Sigmoid colon (tissue), 7 donors: ENCODE measurements at places on chromosomes 6 and 20. TPM values are rescaled to one million over a fixed set of nuclear protein-coding genes. Genes with fewer than 3 reads are reported as not detected.

Gene CLPSL1
- total RNA-seq, result not detected

Gene MACROD2
- total RNA-seq, result 9.3 TPM

GRCh38 chr20:2872459-2873009 is 747 bp upstream of the PTPRA start:
- peak overlapping the region; percentile 91 for H3K4me3 ChIP-seq
- no peaks in the 10 kb centered on the region for H3K4me1 ChIP-seq
- no peaks in the 10 kb centered on the region for H3K36me3 ChIP-seq
- peak overlapping the region; percentile 91 for H3K27ac ChIP-seq
- H3K27me3 ChIP-seq, result peaks cover 14% of the 10 kb centered on the region

Gene OTOR
- not detected for total RNA-seq

Gene LHFPL5
- not detected for total RNA-seq

Gene CLIC5
- total RNA-seq, result 3.5 TPM

GRCh38 chr6:105519954-105520353 is 117.1 kb upstream of the PREP start:
- no peak overlapping the region for H3K4me3 ChIP-seq
- no peaks in the 10 kb centered on the region for H3K36me3 ChIP-seq
- H3K4me1 ChIP-seq, result no peaks in the 10 kb centered on the region
- H3K27me3 ChIP-seq, result no peaks in the 10 kb centered on the region
- H3K27ac ChIP-seq, result no peak overlapping the region

- H3K4me1 ChIP-seq, result no peaks in the 10 kb centered on the region
- H3K4me3 ChIP-seq, result no peak overlapping the region
- H3K27ac ChIP-seq, result no peak overlapping the region
- no peaks in the 10 kb centered on the region for H3K27me3 ChIP-seq
Observed at GRCh38 chr6:74199215-74199915, 503.4 kb downstream of the CD109 start.

GRCh38 chr6:54284161-54284860 is 23.9 kb upstream of the TINAG start:
- H3K27ac ChIP-seq, result no peak overlapping the region
- H3K4me1 ChIP-seq, result no peaks in the 10 kb centered on the region
- no peaks in the 10 kb centered on the region for H3K27me3 ChIP-seq
- no peaks in the 10 kb centered on the region for H3K36me3 ChIP-seq

Gene TMEM244
- not detected for total RNA-seq

Gene ANGPT4
- total RNA-seq, result under 0.01 TPM

Gene SMLR1
- total RNA-seq, result not detected

Gene IP6K3
- total RNA-seq, result 6.7 TPM

Gene PM20D2
- total RNA-seq, result 20.3 TPM

GRCh38 chr6:40714576-40715564 is 127.7 kb upstream of the LRFN2 start:
- H3K36me3 ChIP-seq, result no peaks in the 10 kb centered on the region
- no peak overlapping the region for H3K27ac ChIP-seq
- peaks cover 7% of the 10 kb centered on the region for H3K4me1 ChIP-seq

- H3K27me3 ChIP-seq, result no peaks in the 10 kb centered on the region
- no peaks in the 10 kb centered on the region for H3K36me3 ChIP-seq
- H3K4me3 ChIP-seq, result no peak overlapping the region
- H3K27ac ChIP-seq, result peak overlapping the region; percentile 69
Observed at GRCh38 chr6:52390361-52390727, 28.4 kb downstream of the PAQR8 start.

- no peak for DNase-seq
- no peak overlapping the region for H3K4me3 ChIP-seq
- peaks cover 11% of the 10 kb centered on the region for H3K4me1 ChIP-seq
- no peak overlapping the region for H3K27ac ChIP-seq
- H3K36me3 ChIP-seq, result no peaks in the 10 kb centered on the region
- no peaks in the 10 kb centered on the region for H3K27me3 ChIP-seq
Observed at GRCh38 chr6:119891206-119891605, 541.6 kb upstream of the MAN1A1 start.

GRCh38 chr6:116450769-116451740 is 10.1 kb upstream of the CALHM6 start:
- H3K4me3 ChIP-seq, result no peak overlapping the region
- no peak overlapping the region for H3K27ac ChIP-seq
- DNase-seq, result no peak
- H3K36me3 ChIP-seq, result no peaks in the 10 kb centered on the region

GRCh38 chr6:107737397-107737793 is 86.7 kb downstream of the SCML4 start:
- no peak overlapping the region for H3K4me3 ChIP-seq
- H3K27ac ChIP-seq, result no peak overlapping the region
- DNase-seq, result no peak

Gene ZSCAN31
- total RNA-seq, result 41.7 TPM

Gene KCNK15
- total RNA-seq, result 0.55 TPM

GRCh38 chr6:65448866-65449265 is 258.2 kb downstream of the EYS start:
- H3K27ac ChIP-seq, result no peak overlapping the region
- H3K27me3 ChIP-seq, result no peaks in the 10 kb centered on the region
- H3K36me3 ChIP-seq, result no peaks in the 10 kb centered on the region
- DNase-seq, result no peak

GRCh38 chr20:42553374-42553773 is 636.3 kb downstream of the PTPRT start:
- no peaks in the 10 kb centered on the region for H3K4me1 ChIP-seq
- no peak overlapping the region for H3K27ac ChIP-seq
- no peaks in the 10 kb centered on the region for H3K36me3 ChIP-seq
- no peaks in the 10 kb centered on the region for H3K27me3 ChIP-seq

Gene TMEM74B
- not detected for total RNA-seq

DNA sequence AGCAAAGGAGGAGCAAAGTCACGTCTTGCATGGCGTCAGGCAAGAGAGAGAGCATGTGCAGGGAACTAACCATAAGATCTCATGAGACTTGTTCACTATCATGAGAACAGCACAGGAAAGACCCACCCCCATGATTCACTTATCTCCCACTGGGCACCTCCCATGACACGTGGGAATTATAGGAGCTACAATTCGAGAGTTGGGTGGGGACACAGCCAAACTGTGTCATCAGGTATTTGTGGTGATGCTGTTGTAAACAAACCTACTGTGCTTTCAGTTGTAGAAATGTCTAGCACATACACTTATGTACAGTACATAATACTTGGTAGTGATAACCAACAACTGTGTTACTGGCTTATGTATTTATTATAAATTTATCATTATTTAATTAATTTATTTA is 128.3 kb downstream of the UTRN start:
- no peak overlapping the region for H3K4me3 ChIP-seq
- H3K27me3 ChIP-seq, result no peaks in the 10 kb centered on the region
- no peaks in the 10 kb centered on the region for H3K4me1 ChIP-seq
- no peaks in the 10 kb centered on the region for H3K36me3 ChIP-seq
- H3K27ac ChIP-seq, result no peak overlapping the region
- DNase-seq, result no peak

Gene GPR31
- not detected for total RNA-seq

Gene MLN
- total RNA-seq, result not detected

GRCh38 chr6:84645563-84646266 is 118.7 kb downstream of the TBX18 start:
- H3K36me3 ChIP-seq, result no peaks in the 10 kb centered on the region
- H3K27ac ChIP-seq, result no peak overlapping the region

- H3K4me3 ChIP-seq, result no peak overlapping the region
- no peak for DNase-seq
Observed at GRCh38 chr6:79635232-79635543, 4.1 kb downstream of the SH3BGRL2 start.

- H3K27ac ChIP-seq, result no peak overlapping the region
- no peaks in the 10 kb centered on the region for H3K36me3 ChIP-seq
- H3K4me3 ChIP-seq, result no peak overlapping the region
Observed at GRCh38 chr6:105832313-105832761, 253.8 kb upstream of the PRDM1 start.

GRCh38 chr20:49540687-49541435 is 27.1 kb downstream of the PTGIS start:
- no peaks in the 10 kb centered on the region for H3K27me3 ChIP-seq
- H3K4me1 ChIP-seq, result no peaks in the 10 kb centered on the region
- DNase-seq, result no peak
- peaks cover 6% of the 10 kb centered on the region for H3K36me3 ChIP-seq
- no peak overlapping the region for H3K4me3 ChIP-seq
- no peak overlapping the region for H3K27ac ChIP-seq

DNA sequence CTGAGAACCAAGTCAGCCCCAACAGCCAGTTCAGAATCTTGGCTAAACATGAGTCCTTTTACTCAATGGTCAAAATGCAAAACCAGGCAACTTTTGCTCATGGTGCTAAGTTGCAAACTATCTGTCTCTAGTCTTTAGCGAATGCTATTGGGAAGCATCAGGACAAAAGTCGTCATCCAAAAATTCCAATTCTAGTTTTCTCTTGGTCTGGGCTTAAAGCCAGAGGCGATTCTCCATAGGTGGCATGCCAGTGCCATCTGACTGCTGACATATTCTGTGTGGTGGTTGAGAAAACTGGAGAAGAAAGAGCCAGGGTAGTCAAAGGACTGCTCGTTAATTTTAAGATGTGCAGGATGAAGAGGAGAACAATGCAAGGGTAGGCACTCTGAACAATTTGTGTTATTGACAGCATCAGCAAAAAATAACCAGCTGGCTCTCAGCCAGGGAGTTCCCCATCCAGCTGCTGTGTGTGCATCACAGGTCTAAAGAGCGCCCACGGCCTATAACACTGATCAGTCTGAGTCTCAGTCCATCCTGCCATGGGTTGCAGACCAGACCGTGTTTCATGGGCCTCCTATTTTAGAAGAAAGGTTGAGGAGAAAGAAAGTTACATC is 313.6 kb downstream of the ALDH8A1 start:
- H3K27me3 ChIP-seq, result no peaks in the 10 kb centered on the region
- peaks cover 2% of the 10 kb centered on the region for H3K4me1 ChIP-seq
- no peak overlapping the region for H3K4me3 ChIP-seq
- no peak for DNase-seq
- H3K27ac ChIP-seq, result no peak overlapping the region

GRCh38 chr6:109055771-109056235 is 38.8 kb downstream of the SESN1 start:
- DNase-seq, result no peak
- H3K4me1 ChIP-seq, result no peaks in the 10 kb centered on the region
- H3K27me3 ChIP-seq, result no peaks in the 10 kb centered on the region
- no peaks in the 10 kb centered on the region for H3K36me3 ChIP-seq

Gene BMP2
- total RNA-seq, result 3.2 TPM

- no peaks in the 10 kb centered on the region for H3K27me3 ChIP-seq
- no peaks in the 10 kb centered on the region for H3K4me1 ChIP-seq
Observed at GRCh38 chr6:102197211-102197610, 803.7 kb downstream of the GRIK2 start.

DNA sequence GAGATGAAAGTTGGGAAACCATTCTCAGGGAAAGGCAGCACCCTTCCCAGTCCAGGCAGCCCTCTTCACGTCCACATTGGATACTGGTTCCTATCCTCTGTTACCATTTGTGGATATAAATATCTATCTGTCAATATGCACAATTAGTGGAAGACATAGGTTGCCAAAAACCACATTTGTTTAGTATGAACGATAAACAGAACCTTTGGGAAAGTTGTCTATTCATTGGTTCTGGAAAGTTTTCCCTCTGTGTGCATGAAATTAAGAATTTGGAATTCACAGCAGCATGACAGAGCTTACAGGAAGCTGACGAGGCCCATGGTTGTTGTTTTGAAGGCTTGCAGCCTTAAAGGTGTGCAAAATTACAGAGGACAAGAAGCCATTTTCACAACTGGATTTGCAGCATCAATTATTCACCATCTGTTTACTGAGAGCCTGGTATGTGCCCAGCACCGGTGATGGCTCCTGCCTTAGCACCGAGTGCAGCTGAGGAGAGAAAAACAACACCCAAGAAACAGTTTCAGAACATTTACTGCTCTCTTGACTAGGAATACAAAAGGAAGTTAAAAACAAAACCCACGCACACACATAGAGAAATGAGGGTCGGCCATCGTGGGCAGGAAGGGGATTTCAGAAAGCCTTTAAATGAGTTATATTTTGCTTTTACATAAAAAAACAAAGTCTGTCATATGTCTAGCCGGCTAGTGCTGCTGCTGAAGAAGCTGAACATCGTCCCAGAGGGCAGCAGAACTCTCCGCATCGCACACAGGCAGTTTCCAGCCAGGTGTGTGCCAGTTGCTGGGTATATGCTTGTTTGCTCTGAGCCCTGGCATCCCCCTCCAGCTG is 319.6 kb downstream of the FARS2 start:
- DNase-seq, result no peak
- no peak overlapping the region for H3K4me3 ChIP-seq
- H3K4me1 ChIP-seq, result no peaks in the 10 kb centered on the region
- H3K36me3 ChIP-seq, result no peaks in the 10 kb centered on the region

Gene EEF1A2
- 4.6 TPM for total RNA-seq

Gene C4A
- total RNA-seq, result 254 TPM

DNA sequence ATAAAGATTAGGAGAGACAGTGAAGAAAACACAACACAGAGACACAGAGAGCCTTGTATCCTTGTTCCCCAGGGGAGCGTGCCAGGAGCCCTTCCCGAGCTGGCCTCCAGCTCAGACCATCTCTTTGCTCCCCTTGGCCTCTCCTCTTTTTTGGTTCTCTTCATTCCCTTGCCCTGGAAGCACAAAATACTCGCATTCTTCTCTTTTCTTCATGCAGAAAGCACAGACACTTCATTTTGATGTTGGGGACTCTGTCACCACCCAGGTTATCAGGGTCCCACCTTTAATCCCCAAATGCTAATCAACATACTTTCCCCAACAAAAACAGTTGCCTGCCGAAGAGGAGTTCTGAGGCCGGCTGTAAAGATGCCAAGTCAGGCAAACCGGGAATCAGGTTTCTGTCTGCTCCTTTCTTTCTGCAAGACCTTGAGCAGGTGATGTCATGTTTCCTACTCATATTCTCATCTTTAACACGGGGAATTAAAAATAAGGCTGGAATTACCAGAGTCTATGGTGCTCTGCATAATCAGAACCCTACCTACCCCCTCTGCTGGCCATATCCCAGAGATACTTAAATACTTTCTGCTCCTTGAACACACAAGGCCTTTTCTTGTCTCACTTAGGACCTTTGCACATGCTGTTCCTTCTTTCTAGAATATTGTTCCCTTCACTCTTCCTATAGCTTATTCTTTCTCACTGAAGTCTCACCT is 21.7 kb downstream of the TGM6 start:
- no peaks in the 10 kb centered on the region for H3K36me3 ChIP-seq
- H3K4me3 ChIP-seq, result no peak overlapping the region
- peak; percentile 6 for DNase-seq

Gene RNF182
- total RNA-seq, result 0.54 TPM

DNA sequence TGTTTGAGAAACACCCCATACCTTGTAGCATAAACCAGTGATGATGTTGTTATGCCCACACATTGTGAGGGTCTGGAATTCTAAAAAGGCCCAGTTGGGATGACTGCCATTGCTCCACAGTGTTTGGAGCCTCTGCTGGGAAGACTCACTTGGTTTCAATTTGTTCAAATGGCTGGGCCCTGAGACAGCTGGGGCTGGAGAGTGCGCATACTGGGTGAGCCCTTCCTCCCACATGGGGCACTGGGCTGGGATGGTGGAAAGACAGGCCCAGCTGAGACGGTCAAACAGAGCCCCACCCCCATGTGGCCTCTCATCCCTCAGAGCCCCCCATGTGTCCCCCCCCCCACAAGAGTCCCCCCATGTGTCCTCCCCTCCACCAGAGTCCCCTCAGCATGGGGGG is 20.3 kb upstream of the RNASET2 start:
- no peak overlapping the region for H3K27ac ChIP-seq
- H3K36me3 ChIP-seq, result no peaks in the 10 kb centered on the region
- DNase-seq, result no peak
- no peaks in the 10 kb centered on the region for H3K4me1 ChIP-seq
- H3K4me3 ChIP-seq, result no peak overlapping the region

GRCh38 chr6:79463621-79464050 is 73.6 kb downstream of the LCA5 start:
- no peak overlapping the region for H3K27ac ChIP-seq
- no peaks in the 10 kb centered on the region for H3K36me3 ChIP-seq
- H3K27me3 ChIP-seq, result no peaks in the 10 kb centered on the region
- no peaks in the 10 kb centered on the region for H3K4me1 ChIP-seq
